CD4-positive, alpha-beta T cell treated with Interleukin-4 for 1 hour (primary cell): ENCODE measurements at places on chromosomes 16 and 17.
A peak's percentile ranks its signal among the peaks of the same experiment; 100 is the strongest.

- no peak for DNase-seq
Measured at GRCh38 chr17:67682196-67682595, 35.5 kb upstream of the NOL11 start.

DNA sequence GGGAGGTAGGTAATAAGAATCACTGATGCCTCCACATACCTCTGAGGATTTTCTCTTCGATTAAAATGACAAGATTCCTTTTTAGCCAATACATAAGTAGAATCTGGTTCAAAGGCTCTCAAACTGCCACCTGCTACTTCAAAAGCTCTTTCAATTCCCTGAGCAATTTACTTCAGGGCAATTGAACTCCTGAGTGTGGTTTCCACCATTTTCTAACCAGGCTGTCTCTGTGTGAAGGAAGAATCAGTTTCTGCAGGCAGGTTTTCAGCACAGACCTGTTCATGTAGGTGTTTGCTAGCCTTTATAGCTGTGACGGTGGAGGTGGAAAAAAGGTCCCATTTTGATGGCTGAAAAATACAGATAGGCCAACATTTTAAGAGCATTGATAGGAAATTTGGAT is 18.2 kb upstream of the HS3ST3B1 start:
- DNase-seq = no peak

DNA sequence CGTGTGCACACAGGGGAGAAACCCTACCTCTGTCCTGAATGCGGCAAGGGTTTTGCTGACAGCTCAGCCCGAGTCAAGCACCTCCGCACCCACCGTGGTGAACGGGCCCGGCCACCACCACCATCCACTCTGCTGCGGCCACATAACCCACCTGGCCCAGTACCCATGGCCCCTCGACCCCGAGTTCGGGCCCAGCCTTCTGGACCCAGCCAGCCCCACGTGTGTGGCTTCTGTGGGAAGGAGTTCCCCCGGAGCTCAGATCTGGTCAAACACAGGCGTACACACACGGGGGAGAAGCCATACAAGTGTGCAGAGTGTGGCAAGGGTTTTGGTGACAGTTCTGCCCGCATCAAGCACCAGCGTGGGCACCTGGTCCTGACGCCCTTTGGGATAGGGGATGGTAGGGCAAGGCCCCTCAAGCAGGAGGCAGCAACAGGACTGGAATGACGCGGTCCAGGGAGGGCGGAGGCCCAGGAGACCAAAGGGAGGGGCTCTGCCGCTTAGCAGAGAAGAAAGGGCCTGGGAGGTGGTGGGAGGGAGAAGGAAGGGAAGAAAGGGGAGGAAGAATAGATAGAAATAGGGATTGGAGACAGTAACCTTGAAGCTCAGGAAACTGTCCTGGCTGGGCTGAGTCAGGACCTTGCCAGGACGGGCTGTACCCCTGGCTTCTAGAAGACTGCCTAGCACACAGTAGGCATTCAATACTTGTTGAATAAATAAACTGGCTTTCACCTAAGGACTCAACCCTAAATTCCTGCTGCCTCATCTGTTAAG is 3.6 kb downstream of the ZNF48 start:
- DNase-seq = no peak

DNA sequence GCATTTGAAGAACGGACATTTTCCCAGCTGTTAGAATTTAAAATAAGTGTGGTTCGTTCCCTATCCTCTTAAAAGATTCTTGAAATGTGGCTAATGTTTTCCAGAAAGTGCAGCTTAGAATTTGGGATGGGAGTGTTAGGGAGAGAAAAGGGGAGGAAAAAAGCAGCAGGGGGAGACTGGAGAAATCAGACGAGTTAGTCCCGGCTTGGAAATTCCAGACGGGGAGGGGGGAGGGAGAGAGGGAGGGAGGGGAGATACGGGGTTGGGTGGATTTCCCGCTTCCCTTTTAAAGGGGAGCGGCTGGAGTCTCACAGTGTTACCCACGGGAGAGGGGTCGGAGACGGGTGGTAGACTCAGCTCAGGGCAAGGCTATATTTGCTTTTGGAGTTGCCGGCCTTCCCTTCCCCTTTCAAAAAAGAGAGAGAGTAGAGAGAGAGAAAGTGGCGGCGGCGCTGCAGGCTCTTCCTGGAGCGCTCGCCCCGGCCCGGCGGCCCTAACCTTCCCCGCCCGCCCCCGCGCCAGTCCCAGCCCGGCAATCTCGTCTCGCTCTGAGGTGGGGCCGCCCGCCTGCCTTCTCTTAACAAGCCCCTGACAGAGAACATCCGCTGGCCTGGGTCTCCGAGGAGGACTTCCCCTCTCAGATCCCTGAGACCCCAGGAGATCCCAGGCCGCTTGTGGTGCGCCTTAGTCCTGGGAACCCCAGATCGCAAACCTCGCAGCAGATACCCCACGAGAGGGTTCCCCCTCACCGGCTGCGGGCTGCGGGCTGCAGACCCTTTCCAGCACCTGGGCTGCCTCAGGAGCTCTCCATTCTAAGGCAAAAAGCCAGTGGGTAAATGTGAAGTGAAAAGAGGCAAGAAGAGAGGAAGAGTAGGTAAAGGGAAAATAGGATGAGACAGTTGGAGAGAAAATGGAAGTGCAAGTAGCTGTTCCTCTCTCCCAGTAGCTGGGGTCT is 6.6 kb downstream of the IGF2BP1 start:
- DNase-seq = no peak

GRCh38 chr16:3023415-3023668 is 400 bp downstream of the HCFC1R1 start:
- no peak for DNase-seq

DNA sequence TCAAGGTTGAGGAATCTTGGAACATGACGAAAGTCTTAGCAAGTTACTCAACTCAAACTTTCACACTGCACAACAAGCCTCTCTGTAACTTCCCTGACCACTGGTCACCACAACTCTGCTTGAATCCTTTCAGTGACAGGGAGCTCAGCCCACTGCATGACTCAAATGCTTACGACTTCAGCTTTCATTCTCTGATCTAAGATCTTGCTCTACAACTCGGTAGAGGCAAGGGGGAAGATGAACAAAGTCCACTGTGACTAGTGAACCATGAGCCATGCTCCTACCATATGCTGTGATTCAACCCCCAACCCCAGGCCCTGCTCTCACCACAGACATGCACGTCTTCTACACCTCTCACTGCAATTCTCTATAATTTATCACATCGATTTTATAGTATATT is 160.9 kb downstream of the SLC39A11 start:
- no peak for DNase-seq

- no peak for DNase-seq
Measured at GRCh38 chr17:2964831-2965230, 98.6 kb downstream of the OR1D5 start.

- peak; percentile 55 for DNase-seq
Measured at GRCh38 chr16:13957197-13958078, 37.5 kb downstream of the ERCC4 start.

- no peak for DNase-seq
Measured at GRCh38 chr17:12600349-12600748, 65.3 kb upstream of the MYOCD start.

- peak; percentile 88 for DNase-seq
Measured at GRCh38 chr17:59440757-59441463, 109.5 kb downstream of the YPEL2 start.

DNA sequence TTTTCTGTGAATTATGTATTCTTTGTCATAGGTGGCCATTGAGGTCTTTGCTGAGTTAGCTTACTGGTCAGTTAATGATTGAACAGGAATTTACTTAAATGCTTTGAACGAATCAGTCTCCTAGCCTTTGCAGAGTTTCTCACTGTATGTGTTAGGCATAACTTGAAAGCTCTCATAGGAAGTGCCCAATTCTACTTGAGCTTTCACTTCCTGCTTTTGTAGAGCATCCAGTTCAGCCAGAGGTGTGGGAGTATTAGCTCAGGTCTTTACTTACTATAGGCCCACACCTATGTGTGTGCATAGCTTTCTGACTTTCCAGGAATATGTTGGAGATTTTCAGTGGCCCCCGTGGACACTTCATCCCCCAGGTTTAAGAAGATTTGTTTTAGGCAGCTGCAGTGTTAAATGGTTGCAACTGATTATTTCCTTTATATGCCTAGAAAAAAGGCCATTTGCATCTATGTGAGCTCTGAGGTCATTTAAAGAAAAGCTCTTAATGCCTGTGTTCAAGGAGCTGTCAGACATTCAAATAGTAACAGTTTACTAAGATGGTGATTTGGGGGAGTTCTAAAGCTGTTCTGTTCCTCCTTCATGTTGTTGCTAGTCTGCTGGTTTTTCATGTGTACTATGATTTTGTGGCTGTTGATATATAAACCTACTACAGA is 62.3 kb downstream of the PHKB start:
- no peak for DNase-seq

DNA sequence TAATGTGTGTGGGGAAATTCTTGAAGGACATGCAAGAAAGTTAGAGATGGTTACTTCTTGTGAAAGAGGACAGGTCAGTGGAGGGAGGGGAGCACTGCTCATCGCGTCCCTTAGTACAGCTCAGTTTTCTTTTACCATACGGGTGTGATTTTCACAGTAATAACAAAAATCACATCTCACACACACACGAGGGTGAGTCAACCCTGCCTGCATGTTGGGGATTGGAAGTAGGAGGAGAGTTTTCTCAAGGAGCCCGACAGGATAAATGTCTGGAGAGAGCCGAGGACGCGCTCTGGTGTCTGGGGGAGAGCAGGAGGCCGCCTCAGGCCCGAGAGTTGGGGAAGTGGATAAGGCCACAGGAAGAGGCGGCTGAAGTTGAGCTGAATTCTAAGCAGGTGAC is 16.4 kb downstream of the PLCD3 start:
- no peak for DNase-seq

- DNase-seq = no peak
Measured at GRCh38 chr17:45946841-45947256, 52.2 kb upstream of the STH start.

DNA sequence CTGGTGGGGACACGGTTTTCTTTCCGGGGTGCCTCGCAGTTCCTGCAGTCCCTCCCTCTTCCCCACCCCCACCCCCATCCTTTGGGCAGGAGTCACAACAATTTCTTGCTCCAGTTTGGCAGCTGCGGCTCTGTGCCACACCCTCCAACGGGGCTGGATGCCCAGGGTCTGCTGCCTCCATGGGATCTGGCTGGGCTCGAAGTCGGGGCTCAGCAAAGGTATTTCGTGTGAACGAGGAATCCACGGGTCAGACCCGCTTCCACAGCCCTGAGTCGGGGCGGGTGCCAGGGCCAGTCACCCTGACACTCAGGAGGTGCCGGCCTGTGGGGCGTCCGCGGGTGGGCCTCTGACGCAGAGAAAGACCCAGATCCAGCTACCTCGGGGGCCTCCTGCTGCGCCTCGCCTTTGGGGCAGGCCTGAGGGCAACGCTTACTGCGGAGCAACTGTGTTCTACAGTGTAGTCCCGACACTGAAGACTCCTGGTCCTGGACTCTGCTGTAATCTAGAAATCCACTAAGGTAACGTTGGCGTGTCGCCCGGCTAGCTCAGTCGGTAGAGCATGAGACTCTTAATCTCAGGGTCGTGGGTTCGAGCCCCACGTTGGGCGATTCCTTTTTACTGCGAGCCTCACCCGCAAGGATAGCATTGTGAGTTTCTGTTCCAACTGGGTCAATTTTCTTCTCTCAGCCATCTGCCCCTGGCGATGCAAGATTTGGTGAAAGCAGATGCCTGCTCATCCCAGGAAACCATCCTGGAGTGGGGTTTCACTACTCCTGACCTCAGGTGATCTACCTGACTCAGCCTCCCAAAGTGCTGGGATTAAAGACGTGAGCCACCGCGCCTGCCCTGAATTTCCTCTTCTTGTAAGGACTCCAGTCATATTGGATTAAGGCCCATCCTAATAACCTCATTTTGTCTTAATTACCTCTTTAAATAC is 12.6 kb upstream of the OR1F1 start:
- DNase-seq = no peak

- no peak for DNase-seq
Measured at GRCh38 chr17:20084621-20085282, 75.6 kb downstream of the SPECC1 start.

DNA sequence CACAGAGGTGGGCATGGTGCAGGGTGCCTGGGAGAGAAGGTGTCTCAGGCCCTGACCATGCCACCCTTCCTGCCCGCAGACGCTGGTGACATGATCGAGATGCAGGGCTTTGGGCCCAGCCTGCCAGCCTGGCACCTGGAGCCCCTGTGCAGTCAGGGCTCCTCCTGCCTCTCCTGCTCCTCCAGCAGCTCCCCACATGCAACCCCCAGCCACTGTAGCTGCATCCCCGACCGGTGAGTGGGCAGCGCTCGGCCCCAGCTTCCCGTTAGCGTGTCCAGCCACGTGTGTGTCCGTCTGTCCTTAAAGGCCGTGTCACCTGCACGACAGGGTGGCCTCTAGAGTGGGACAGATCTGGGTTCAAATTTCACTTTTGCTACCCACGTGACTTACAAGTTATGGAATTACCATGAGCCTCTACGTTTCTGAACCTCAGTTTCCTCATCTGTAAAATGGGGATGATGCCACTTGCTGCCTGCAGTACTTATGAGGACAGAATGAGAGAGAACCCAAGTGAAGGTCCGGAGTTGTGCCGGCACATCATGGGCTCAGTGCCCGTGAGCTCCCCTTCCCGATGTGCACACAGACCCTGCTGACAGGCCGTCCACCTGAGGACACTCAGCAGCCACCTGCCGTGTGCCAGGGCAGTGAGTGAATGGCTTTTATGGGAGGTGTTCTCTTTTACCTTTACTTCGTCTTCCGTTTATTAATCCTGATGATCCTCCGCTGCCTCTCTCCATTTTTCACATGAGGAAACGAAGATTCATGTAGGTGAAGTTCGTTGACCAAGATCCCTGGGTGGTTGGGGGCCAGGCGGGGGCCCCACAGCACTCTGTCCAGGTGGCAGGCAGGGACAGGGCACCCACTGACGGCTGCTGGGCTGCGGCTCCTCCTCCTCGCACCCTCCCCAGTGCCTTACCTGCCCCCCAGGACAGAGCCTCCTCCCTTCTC is 29.4 kb downstream of the MNT start:
- no peak for DNase-seq

DNA sequence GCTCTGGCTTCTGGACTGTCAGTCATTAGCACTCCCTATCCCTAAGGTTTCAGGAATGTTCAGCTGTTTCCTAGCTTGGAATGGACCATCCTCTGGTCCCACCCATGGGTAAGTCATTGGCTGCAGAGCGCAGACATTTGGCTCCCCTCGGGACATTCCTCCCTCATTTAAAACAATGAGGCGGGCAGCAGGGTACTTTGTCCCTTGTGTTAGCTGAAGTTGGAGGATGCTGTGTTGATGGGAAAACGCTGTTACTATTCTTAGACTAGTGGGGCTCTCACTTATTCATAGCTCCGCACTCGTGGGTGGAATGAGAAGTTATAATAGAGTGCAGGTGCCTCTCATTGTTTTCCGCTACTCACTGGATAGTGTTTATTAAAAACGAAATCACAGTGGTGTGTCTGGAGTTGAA is 673.8 kb downstream of the WWOX start:
- DNase-seq = no peak

GRCh38 chr16:81198635-81199034 is 39.9 kb upstream of the BCO1 start:
- no peak for DNase-seq

DNA sequence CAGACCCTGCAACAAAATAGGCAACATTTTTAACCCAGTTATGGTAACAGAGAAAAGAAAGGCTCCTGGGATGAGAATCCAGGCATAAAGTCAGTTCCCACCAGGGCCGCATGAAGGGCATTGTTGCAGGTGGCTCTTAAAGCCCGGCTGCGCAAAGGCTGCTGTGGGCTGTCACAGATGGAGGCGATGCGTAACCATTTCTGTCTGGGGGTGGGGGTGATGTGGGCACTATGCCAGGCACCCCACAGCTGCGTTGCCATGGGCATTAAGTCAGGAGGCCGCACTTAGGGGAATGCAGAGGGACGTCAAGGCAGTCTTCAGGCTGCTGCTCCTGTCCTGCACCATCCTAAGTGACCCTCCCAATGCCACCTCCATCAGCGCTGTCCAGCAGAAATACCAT is 228.4 kb downstream of the CPPED1 start:
- DNase-seq = no peak
